Astrocyte (in vitro differentiated cells and primary cell): ENCODE measurements at places on chromosomes 1 and 21. TPM values are rescaled to one million over a fixed set of nuclear protein-coding genes. Genes with fewer than 3 reads are reported as not detected.

DNA sequence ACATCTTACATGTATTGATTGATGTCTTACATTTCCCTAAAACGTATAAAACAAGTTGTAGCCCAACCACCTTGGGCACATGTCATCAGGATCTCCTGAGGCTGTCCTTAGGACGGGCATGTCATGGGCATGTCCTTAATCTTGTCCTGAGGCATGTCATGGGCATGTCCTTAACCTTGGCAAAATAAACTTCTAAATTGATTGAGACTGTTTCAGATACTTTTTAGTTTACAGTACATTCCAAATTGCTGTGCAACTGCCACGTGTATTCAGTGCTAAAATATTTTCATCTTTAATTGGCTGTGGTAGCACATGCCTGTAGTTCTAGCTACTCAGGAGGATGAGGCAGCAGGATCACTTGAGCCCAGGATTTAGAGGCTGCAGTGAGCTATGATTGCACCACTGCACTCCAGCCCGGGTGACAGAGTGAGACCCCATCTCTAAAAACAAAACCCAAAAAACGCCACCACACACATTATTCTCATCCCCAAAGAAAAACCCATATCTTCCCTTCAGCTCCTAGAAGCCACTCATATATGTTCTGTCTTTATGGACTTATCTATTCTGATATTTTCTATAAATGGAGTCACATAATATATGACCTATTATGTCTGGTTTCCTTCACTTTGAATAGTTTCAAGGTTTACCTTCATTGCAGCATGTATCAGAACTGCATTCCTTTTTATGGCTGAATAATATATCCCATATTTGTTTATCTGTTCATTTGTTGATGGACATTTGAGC lies 96.0 kb upstream of the BTG3 start:
- H3K27me3 ChIP-seq: no peaks in the 10 kb centered on the region
- no peak overlapping the region for H3K27ac ChIP-seq
- H3K36me3 ChIP-seq: no peaks in the 10 kb centered on the region
- H3K4me1 ChIP-seq: no peaks in the 10 kb centered on the region
- H3K4me3 ChIP-seq: no peak overlapping the region

- H3K36me3 ChIP-seq: no peaks in the 10 kb centered on the region
- no peak for DNase-seq
- H3K4me1 ChIP-seq: no peaks in the 10 kb centered on the region
- no peak overlapping the region for H3K4me3 ChIP-seq
Observed at GRCh38 chr1:217332431-217333065, 298.3 kb downstream of the GPATCH2 start.

DNA sequence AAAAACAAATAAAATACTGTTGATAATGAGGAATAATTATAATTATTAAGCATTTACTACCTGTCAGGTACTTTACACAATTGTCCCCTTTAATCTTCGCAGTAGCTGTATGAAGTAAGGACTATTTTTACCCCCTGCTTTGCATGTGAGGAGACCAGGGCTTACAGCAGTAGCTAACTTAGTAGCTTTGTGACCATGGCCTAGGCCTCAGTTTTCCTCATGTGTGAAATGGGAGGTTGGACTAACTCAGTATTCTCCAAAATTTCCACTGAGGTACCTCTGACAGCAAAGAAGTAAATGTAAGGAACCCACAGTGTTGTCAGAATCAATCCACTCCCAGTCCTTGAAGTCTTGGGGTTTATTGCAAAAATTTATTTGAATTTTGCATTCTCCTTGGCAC lies 3.8 kb upstream of the CSRP1 start:
- H3K27me3 ChIP-seq: no peaks in the 10 kb centered on the region
- H3K4me1 ChIP-seq: peaks cover 40% of the 10 kb centered on the region
- H3K27ac ChIP-seq: no peak overlapping the region

DNA sequence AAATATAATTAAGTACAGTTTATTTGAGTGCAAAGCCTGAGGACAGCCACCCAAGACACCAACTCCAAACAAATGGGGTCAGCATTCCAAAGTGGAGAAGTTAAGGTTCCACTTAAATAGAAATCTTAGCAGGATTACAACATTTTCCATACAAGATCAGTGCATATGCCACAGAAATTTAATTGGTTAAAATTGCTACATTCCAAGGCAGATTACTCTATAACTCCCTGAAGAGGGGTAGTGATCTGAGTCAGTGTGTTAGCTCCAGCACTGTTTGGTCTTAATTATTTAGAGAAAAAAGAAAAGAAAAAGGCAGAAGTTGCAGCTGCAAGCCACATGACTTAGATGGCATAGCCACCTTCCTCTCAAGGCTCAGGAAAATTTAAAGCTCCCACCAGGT lies 297.5 kb downstream of the HHIPL2 start:
- no peak overlapping the region for H3K4me3 ChIP-seq
- peak; percentile 5 for DNase-seq
- no peaks in the 10 kb centered on the region for H3K4me1 ChIP-seq
- no peak overlapping the region for H3K27ac ChIP-seq
- peaks cover 2% of the 10 kb centered on the region for H3K27me3 ChIP-seq

DNA sequence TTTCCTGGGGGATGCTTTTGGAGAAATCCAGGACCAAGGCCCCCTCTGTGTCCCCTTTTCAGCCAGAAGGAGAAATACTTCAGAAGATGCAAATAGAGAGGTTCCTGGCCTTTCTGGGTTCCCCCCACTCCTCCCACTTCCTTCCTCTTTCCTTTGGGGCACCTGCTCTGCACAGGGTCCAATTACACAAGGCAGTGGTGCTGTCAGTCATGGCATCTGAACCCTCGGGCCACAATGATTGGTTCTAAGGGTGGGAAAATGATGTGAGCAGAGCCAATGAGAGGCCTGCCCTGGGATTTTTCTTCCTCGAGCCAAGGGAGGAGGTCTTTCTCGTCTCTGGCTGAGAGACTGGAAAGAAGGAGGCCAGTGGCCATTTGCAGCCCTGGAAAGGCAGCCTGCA lies 282.2 kb downstream of the NPHP4 start:
- DNase-seq: no peak
- no peaks in the 10 kb centered on the region for H3K36me3 ChIP-seq
- H3K4me1 ChIP-seq: no peaks in the 10 kb centered on the region
- no peaks in the 10 kb centered on the region for H3K27me3 ChIP-seq
- H3K4me3 ChIP-seq: no peak overlapping the region

GRCh38 chr1:61139775-61140549 lies 57.6 kb downstream of the NFIA start:
- no peak overlapping the region for H3K4me3 ChIP-seq
- DNase-seq: no peak
- peaks cover 7% of the 10 kb centered on the region for H3K4me1 ChIP-seq

DNA sequence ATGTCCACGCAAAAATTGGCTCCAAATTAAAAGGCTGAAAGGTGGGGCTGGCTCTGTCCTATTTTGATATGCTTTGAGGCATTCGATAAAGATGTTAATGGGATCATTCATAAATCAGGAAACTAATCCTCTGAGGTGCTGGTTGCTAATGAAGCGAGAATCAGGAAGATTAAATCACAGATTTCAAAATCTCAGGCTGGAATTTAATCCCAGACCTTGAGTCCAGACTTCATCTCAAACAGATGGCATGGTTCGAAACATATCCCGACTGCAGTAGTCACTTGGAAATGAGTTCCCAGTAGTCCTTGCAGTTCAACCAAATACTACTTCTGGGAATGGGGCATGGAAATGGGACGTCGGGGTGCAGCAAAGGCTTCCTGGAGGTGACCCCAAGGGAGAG lies 4.5 kb upstream of the KLF17 start:
- no peak overlapping the region for H3K4me3 ChIP-seq
- no peaks in the 10 kb centered on the region for H3K36me3 ChIP-seq
- peaks cover 3% of the 10 kb centered on the region for H3K27me3 ChIP-seq
- no peak for DNase-seq
- no peak overlapping the region for H3K27ac ChIP-seq
- no peaks in the 10 kb centered on the region for H3K4me1 ChIP-seq

DNA sequence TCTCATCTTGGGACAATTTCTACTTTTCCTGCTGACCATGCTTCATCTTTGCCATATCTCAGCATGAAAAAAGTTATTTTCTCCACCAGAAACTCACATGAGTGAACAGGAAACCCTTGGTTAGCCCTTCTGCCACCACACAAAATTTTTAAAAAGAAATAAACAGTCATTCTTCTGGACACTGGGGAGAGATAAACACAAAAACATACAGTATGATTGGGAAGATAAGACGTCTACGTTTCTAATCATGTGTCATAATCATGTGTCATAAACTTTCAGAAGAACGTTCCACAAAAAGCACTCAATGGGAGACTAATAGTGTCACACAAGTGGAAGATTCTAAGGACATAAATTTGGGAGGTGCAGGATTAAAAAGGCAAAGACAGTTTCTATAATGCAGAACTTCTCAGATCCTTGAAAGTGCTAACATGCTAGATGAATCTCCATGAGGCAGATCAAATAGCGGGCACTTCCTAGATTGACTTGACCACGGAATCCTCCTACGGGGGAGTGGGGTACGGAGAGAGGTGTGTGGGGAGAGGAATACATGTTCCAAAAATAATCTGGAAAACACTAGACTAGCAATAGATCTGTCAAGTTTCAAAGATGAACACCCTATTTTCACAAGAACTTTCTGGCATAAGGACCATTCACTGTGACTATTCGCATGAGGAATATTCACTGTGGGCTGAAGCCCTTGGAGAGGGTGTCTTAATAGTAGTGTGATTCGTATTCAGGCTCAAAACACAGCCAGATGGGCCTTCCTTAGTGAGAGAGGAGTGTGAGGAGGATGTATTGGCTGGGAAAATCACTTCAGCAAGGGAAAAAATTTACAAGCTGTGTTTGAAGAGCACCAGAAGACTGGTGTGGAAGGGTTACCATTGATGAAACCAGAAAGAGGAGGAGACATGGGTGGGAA lies 206.7 kb downstream of the SETD4 start:
- no peak for DNase-seq
- H3K27me3 ChIP-seq: peaks cover 10% of the 10 kb centered on the region
- H3K4me1 ChIP-seq: peaks cover 9% of the 10 kb centered on the region

GRCh38 chr1:118692143-118692542 lies 296.0 kb downstream of the TBX15 start:
- no peak overlapping the region for H3K27ac ChIP-seq
- DNase-seq: no peak
- no peaks in the 10 kb centered on the region for H3K36me3 ChIP-seq
- H3K4me1 ChIP-seq: no peaks in the 10 kb centered on the region
- no peak overlapping the region for H3K4me3 ChIP-seq
- no peaks in the 10 kb centered on the region for H3K27me3 ChIP-seq

DNA sequence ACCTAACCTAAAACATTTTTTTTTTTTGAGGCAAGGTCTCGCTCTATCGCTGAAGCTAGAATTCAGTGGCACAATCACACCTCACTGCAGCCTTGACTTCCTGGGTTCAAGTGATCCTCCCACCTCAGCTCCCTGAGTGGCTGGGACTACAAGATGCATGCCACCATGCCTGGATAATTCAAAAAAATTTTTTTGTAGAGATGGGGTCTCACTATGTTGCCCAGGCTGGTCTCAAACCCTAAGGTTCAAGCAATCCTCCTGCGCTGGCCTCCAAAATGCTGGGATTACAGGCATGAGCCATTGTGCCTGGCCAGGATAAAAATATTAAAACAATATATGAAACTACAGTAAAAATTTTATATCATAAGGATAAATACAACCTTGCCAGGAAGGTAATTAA lies 4.9 kb downstream of the LIX1L start:
- H3K27me3 ChIP-seq: no peaks in the 10 kb centered on the region
- peaks cover 5% of the 10 kb centered on the region for H3K36me3 ChIP-seq
- H3K27ac ChIP-seq: no peak overlapping the region
- DNase-seq: no peak
- no peak overlapping the region for H3K4me3 ChIP-seq

GRCh38 chr1:64900916-64901315 lies 65.4 kb downstream of the JAK1 start:
- no peak overlapping the region for H3K27ac ChIP-seq
- no peak for DNase-seq
- no peaks in the 10 kb centered on the region for H3K36me3 ChIP-seq
- peaks cover 19% of the 10 kb centered on the region for H3K4me1 ChIP-seq
- H3K27me3 ChIP-seq: no peaks in the 10 kb centered on the region
- H3K4me3 ChIP-seq: no peak overlapping the region

The TNFRSF18 gene
- 0.65 and 0.66 TPM in 2 replicates for total RNA-seq

The RHEX gene
- total RNA-seq: not detected in 2 replicates

The LCE3E gene
- not detected in 2 replicates for total RNA-seq
